DMS 273 treated with DMSO at 0.1 percent for 48 hours (cell line): ENCODE measurements at places on chromosomes 3 and 15.

DNA sequence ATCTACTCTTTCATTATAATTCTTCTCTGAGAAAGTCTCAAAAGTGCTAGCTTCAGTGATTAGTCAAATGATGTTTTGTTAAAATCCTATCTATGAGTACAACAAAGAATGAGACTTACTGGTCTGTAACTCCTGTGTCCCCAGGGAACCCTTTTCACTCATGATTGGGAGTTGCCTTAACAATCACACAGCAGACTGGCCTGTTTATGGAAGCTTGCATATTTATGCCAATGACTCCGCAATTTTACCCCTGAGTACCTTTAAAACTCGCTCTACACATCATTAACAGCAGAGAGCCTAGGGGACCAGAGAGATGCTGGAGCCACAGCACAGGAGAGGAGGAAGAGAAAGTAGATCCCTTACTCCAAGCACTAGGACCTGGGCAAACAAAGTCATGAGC lies 628.1 kb downstream of the IGSF11 start:
- no peak for DNase-seq

GRCh38 chr15:29670998-29671981 lies 151.0 kb downstream of the TJP1 start:
- no peak for DNase-seq

DNA sequence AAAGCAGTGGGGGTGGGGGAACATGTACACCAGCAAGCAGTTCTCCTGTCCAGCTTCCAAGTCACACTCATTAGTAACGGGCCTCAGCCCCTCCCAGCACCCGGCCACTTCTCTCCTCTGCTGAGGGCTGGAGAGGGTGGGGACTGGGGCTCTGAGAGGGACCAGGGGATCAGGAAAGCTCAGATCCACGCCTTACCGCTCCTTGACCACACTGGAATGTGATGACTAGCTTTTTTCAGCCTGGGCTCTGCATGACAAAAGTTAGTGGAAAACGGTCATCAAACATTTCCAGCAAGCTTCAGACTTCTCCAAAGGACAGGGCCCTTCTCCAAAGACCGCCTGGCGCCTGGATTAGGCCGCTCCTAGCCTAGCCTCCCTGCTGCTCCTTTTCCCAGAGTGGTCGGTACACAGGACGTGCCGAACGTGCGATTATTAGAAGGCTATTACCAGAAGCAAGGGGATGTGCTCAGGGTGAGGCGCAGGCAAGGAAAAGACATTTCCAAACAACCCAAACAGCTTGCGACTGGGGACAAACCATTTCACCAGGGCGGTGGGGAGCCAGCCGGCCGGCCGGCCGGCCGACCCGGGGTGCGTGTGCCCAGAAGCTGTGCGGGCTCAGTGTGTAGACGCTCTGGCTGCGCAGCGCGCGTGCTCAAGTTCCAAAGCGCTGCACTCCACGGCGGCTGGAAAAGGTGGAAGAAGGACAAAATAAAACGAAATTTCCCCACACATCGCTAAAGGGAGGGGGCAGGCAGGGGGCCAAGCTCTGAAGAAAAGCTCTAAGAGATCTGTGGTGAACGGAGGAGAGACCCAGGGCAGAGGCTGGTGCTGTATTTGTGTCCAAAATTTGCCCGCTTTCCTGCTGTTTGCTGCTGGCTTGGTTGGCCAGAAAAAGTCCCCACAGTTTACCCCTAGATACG lies 51.0 kb upstream of the SSR3 start:
- no peak for DNase-seq

DNA sequence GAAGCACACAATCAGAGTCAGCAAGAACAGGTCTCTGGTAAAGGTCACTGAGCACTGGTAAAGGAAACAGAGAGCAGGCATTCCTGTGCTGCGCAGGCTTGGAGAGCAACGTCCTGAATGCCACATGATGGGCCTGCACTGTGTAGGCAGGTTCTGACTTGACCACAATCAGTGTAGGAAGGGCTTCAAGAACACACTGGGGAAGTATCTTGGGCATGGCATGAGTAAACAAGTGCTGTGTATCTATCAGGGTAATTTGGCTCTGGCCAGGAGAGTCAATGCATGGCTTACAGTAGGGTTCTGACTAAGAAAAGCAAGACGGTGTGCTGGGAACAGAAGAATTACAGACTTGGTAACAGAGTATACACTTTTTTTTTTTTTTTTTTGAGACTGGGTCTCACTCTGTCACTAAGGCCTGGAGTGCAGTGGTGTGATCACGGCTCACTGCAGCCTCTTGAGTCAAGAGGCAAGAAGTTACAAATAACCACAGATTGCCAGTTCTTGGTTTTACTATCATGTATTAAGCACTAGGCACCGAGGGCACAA lies 30.6 kb downstream of the TBC1D2B start:
- no peak for DNase-seq

DNA sequence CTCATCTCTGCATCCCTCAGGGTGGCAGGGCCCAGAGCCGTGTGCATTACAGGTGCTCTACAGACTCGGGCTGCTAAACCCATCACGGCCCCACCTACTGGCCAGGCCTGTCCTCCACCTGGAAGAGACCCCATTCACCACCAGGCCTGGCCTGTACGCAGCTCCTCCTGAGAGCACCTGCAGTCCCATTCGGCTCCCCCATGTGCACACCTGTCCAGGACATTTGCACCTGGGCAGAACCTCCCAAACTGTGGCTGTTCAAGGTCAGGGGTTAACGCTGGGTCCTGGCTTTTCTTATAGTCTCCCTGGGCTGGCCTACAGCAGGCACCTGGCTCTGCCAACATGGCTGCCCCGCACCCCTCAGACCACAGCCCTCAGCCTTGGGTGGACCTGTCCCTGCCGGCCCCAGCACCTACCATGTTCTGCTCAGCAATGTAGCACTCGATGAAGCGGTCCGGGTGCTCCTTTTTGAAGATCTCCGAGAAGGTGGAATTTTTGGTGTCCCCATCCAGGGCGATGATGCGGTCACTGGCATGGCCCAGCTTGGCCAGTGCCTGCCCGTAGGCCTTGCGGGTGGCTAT lies 25.7 kb downstream of the TKT start:
- DNase-seq = no peak

- DNase-seq = no peak
Observed at GRCh38 chr15:56737791-56738190, 4.5 kb upstream of the ZNF280D start.

- no peak for DNase-seq
Observed at GRCh38 chr3:138464491-138464860, 30.1 kb downstream of the ESYT3 start.

- DNase-seq = no peak
Observed at GRCh38 chr15:50909010-50909317, 481 bp downstream of the AP4E1 start.

- DNase-seq = no peak
Observed at GRCh38 chr15:74451861-74452835, 8.8 kb downstream of the UBL7 start.

- DNase-seq = no peak
Observed at GRCh38 chr3:190305406-190305805, 16.8 kb downstream of the CLDN1 start.

- no peak for DNase-seq
Observed at GRCh38 chr3:174531262-174531982, 327.7 kb upstream of the NAALADL2 start.

GRCh38 chr3:62201438-62202035 lies 171.8 kb downstream of the FEZF2 start:
- no peak for DNase-seq

DNA sequence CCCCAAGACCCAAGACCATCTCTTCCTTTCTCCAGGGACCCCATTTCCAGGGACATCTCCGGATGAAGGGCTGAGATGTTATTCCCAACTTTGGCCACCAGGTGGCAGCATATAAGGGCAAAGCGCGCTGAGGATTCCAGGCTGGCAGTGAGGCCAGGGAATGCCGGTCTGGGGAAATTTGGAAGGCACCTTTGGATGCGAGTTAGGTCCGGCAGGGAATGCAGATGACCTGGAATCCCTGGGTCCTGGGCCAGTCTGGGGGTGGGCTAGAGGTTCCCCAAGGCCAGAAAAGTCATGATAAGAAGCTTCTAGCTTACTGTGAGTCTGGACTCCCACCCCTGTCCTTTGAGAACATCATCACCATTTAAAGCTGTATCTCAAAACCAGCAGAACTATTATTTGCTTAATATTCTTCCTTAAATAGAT lies 1.6 kb upstream of the CHST13 start:
- DNase-seq = no peak

GRCh38 chr3:110341047-110341446 lies 730.6 kb upstream of the NECTIN3 start:
- no peak for DNase-seq

DNA sequence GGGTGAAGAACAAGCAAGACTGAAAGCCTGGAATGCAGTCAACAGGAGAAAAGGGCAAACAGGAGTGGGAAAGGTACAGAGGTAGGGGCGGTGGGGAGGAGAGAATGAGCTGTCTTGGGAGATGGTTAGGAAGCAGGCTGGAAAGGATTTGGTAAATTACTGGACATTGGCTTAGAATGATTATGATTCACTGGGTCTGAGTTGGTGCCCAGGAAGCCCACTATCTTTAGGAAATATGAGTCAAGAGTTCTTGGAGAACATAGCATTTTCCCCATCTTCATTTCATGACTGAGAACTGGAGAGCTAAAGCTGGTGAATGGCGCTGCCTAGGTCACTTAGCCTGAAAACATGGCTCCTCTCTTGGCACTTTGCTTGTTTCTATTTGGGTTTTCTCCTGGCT lies 74.7 kb upstream of the C3orf80 start:
- DNase-seq = no peak

DNA sequence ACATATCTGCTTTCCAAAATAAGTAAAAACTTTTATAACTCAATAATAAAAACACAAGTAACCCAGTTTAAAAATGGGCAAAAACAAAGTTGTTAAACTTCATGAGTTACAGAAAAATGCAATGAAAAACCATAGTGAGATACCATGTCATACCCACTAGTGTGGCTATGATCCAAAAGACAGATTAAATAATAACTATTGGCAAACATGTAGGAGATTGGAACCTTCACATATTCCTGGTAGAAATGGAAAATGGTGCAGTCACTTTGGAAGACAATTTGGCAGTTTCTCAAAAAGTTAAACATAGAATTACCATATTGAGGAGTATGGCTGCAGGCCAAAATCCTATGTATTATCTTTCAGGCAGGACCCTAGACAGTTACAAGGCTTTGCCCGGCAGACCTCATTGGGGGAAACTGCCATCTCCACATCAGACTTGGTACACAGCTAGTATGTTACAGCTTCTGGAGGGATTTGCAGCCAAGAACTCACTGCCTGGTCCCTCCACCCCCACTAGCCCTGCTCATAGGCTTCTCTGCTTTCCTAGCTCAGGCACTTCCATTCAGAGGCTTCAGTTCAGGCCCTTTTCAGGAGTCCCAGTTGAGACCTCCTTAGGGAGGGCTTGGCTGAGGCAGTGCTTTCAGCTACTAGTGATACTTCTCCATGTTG lies 147.8 kb downstream of the NEK10 start:
- no peak for DNase-seq

- DNase-seq = no peak
Observed at GRCh38 chr3:195692781-195693427, 27.9 kb upstream of the MUC20 start.

DNA sequence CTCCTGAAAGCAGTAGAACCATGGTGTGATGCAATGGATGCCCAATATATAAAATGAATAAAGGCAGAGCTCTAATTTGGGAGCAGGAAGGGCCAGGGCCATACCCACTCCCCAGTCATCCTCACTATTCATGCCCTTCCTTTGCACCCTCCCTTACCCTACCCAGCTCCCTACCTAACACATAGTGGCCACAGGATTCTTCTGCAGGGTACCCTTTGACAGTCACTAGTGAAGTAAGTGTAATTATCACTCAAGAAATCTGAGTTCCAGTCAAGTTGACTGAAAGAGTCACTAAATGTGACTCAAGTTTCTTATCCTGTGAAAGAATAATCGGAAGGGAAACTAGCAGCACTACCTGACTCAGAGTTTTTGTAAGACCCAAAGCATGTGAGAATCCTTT lies 69.2 kb downstream of the RASA2 start:
- DNase-seq = no peak

- peak; percentile 9 for DNase-seq
Observed at GRCh38 chr3:163056874-163057497, 1560.4 kb downstream of the OTOL1 start.

DNA sequence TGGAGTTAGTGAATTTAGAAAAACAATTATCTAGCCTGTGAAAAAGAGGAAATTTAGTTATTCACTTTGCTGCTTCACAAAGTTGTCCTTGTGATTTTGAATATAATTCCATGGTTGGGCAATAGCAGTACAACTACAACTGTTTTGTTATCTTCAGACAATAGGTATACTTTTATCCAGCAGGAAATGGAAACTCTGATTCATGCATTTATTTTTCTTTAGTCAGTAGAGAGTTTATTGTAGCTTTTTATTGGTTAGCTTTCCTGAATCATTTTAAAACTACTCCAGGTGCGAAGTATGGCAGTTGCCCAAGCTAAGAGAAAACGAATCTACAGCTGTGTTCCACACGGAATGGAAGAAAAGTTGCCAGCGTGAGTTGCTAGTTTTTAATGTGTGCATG lies 80.3 kb downstream of the TM4SF4 start:
- no peak for DNase-seq

- no peak for DNase-seq
Observed at GRCh38 chr15:47066392-47066791, 650.9 kb upstream of the SEMA6D start.

DNA sequence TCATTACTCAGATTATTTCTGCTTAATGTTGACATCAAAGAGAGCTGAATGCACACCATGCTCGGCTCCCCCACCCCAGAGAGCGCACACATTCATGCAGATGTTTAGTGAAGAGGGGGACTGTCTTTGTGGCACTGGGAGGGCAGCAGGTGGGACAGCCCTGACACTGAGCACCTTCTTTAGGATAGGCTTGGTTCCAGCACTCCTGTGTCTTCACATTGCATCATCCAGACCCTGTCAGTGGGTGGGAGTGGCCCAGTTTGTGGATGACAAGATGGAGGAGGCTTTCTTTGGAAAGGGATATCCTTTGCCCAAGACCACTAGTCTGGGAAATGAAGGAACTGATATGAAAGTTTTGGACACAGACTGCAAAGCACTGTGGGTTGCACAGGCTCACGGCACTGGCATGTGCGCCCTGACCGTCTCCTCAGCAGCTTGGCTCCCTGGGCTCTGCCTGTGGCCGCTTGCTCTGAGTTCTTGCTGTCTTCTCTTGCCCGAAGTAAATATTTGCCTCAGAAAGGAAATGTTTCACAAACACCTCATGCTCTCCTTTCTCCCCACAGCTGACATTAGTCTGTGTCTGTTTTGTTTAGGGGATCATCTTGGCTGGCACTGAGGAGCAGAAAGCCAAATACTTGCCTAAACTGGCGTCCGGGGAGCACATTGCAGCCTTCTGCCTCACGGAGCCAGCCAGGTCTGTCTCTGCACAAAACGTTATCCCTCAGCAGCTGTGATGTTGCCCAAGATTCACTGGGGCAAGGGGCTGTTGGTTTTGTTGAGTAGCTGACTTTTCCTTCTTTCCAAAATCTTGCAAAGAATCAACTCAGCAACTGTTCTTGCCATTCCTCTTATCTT lies 16.6 kb downstream of the ACAD9 start:
- no peak for DNase-seq

DNA sequence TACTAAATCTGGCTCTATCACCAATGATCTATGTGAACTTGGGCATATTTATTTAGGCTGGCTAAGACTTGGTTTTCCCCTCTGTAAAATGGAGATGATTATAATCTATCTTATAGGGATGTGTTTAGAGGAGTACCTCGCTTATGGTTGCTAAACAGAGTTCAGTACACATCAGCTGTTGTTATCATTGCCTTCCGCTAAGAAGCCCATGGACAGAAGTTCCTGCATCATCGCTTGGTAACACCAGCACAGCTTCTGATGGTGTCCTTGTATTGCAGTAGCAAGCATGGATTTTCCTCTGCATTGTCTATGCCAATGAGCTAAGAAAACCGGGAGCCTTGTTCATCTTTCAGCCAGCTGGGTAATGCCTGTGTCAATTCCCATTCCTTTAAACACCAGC lies 73.1 kb upstream of the LRTM1 start:
- DNase-seq = no peak

- no peak for DNase-seq
Observed at GRCh38 chr15:69725957-69726356, 273.3 kb downstream of the RPLP1 start.
